Stimulated activated CD8-positive, alpha-beta memory T cell treated with anti-CD3 and anti-CD28 coated beads, Interleukin-7, amount 100 ng/mL, for 4 hours (primary cell): ENCODE measurements at places on chromosomes 2 and 18.

GRCh38 chr2:234502285-234502918 is 5.5 kb upstream of the ARL4C start:
- no peak for DNase-seq

GRCh38 chr2:182649316-182649715 is 66.7 kb upstream of the DNAJC10 start:
- DNase-seq = no peak

DNA sequence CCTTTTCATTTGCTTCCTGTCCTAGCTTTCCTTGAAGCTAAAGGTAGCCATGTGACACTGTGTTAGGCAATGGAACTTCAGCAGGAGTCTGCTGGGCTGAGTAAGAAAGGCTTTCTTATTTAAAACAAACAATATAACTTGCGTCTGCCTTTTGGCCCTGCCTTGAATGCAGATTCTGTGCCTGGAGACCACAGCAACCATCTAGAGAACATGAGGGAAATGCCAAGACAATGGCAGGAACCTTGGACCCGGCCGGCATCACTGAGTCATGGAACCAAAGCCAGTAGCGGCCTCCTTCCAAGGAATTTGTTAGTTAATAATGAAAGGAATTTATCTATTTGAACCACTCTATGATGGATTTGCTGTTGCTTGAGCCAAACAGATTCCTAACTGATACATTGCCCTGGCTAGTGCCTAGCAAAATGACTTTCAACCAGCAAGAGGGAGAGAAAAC is 207.5 kb upstream of the EPHA4 start:
- DNase-seq = no peak

- no peak for DNase-seq
These were observed 37.3 kb downstream of the CAPN13 start for GRCh38 chr2:30769891-30770462.

- no peak for DNase-seq
These were observed 59.4 kb upstream of the HPCAL1 start for GRCh38 chr2:10242998-10243925.

- DNase-seq = peak; percentile 21
These were observed at the start of gene NPPC for GRCh38 chr2:231926180-231926741. Gene NPPC (minus strand): TSS chr2:231926396. CDS start chr2:231926249, 147 bp downstream.

GRCh38 chr2:136801661-136802060 is 36.3 kb downstream of the THSD7B start:
- DNase-seq = no peak

DNA sequence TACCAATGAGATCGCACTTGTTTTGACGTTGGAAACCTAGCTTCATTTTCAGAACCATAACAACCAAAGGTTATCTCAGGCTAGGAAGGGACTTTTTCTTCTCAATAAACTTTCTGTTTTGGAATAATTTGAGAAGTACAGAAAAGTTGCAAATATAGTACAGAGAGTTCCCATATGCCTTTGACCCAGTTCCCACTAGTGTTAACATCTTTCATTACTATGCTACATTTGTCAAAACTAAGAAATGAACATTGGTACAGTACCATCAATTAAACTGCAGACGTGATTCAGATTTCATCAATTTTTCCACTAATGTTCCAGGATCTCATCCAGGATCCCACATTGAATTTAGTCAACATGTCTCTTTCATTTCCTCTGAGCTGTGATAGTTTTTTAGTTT is 111.6 kb downstream of the ATL2 start:
- DNase-seq = no peak

DNA sequence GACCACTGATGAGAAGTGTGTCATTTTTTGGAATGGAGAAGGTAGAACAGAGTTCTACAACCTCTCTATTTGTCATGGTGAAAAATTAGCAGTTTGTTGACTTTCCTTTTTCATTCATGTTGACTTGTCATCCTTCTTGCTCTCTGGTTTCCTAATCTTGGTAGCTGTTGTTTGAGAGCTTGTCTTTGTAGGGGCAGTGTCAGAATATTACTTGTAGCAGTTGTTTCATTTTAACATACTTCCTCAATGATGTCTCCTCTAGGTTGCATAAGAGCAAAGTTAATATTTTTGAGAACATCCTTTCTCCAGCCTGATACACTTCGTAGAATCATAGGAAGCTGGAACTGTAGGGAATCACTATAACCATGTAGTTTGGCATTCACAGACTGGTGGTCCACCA is 368.2 kb upstream of the FANCL start:
- DNase-seq = no peak

GRCh38 chr2:42933824-42934254 is 141.5 kb upstream of the HAAO start:
- DNase-seq = no peak

DNA sequence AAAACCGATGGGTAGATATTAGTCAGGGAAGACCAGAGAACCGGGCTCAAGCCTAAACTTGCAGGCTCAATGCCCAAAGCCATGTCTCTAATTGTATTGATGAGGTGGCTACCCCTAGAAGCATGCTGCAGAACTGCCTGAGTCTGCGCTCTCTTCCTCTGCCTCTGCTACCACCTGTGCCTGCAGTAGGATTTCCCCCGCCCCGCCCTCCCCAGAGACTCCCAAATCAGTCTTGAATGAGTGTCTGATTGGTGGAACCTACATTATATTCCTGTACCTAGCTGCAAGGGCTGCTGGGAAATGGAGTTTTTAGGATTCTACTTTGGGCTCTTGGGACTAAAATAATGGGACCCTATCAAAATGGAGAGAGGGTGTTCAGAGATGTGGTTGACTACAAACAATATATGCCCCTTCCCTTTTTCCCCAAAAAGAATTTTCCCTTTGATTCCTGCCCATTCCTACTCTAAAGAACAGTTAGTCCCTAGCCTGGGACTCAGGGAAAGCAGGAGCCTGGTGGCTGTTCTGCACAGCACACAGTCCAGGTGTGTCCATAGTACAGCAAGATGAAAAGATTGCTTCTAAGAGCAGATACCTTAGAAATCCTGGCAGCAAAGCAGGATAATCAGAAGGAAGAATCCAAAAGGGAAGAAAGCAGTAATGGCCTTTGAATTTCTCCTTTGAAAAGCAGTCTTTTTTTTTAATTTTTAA is 12.5 kb downstream of the GRP start:
- DNase-seq = no peak

DNA sequence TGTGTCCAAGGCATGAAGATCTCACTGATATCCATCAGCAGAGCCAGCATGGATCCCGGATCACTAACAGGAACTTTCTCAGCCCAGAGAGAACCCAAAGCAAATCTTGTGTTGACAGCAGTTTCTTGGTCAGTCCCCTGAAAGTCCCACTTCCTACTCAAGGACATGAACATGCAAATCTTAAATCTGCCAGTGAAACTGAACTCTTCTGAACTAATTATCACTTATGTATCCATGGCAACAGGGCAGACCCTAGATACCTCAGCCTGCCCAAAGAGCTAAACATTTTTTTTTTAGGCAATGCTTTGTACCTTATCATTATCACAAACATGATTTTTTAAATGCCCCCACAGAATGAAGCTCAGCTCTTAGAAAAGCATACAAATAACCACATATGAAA is 127.8 kb upstream of the DDX18 start:
- no peak for DNase-seq

DNA sequence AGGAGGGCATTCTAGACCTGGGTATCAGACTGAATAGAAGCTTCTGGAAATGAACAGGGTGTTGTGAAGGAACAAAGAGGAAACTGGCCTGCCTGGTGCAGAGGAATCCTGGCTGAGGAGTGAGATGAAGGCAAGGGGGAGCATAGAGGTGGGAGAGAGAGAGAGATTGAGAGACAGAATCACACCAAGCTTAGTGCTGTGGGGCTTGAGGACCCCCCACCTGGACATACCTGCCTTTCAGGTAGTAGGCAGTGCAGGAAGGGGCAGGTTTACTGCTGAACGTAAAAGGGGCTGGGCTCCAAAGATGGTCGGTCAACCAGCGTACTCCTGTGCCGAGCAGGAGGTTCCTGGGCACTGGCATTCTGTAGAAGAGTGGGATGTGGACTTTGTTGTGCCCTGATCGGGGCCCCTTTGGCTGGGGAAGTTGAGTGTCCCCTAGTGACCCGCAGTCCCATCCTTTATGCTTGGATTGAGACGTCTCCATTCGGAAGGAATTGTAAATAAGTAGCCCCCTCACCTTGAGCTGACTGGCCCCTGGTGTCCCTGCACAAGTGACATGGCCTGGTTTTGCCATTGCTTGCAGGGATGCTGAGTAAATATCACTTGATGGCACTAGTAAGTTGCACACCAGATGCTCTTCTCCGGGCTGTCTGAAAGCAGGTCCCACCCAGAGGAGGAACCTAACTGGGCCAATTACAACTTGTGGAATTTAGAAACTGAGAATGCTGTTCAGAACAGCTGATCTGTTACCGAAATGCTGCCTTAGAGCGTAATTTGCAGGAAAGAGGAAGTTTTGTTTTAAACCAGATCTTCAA is 1.4 kb downstream of the UBE2F start:
- peak; percentile 38 for DNase-seq

GRCh38 chr2:86397986-86398385 is 43.2 kb upstream of the KDM3A start:
- no peak for DNase-seq

- no peak for DNase-seq
These were observed 523.3 kb downstream of the TRIB2 start for GRCh38 chr2:13240061-13240460.

- no peak for DNase-seq
These were observed 44.5 kb downstream of the ABHD3 start for GRCh38 chr18:21660078-21660477.
